Activated naive CD4-positive, alpha-beta T cell treated with anti-CD3 and anti-CD28 coated beads, Interleukin-2, amount 50 U/mL, for 72 hours (primary cell): ENCODE measurements at places on chromosomes 3 and 15. TPM values are rescaled to one million over a fixed set of nuclear protein-coding genes. Genes with fewer than 3 reads are reported as not detected.

DNA sequence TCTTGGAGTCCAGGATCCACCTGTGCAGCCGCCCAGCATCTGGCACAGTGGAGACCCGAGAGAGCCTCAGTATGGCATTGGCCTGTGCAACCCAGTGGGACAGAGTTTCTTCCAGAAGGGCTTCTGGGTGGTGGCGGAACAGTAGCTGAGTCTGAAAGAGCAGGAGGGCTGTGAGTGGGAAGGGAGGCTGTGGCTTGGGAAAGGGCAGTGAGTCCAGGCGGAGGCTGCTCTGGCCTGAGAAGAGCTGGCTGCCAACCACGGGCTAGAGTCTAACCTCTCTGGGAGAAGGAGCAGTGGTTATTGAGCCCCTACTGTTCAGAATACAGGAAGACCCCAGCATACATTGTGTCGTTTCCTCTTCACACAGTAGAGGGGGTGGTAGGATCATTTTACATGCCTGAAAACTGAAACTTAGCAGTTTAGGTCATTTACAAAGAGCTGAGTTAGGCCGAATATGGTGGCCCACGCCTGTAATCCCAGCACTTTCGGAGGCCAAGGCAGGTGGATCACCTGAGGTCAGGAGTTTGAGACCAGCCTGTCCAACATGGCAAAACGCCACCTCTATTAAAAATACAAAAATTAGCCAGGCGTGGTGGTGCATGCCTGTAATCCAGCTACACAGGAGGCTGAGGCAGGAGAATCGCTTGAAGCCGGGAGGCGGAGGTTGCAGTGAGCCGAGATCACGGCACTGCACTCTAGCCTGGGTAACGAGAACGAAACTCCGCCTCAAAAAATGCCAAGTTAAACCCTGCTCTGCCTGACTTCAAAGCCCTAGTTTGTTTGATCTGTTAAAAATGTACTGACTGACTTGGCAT is 3.2 kb downstream of the AEN start:
- DNase-seq: no peak

DNA sequence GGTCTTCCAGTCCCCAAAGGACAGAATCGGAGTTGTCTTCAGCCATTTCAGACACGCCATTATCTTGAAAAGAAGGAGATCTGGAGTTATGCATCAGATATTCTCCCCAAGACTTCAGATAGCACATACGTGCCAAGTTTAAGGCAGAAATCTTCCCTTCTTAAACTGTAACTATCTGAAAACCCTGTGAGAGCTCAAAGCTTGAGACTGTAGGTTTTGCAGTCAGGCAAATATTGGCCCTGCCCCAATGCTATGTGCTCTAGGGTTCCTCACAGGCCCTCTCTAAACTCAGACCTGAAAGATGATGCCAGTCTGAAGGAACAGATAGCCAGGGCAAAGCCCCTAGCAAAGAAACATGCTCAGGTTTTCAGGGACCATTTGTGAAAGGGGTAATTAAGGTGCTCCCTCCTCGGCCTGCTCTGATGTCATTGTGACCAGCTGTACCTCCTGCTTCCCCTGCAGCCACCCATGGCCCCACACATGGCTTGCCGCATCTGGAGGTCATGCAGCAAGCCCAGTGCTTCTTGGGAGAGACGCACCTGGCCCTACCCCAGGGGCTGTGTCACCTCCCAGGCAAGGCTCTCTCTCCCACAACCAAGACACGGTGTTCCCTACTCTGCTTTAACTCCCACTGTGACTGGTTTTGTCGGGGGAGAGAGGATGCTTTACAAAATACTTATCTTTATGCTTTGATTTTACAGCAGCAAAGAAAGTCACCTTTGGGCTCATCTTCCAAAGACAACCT is 53.4 kb upstream of the POMGNT2 start:
- no peak for DNase-seq

GP5 gene
- 0.58 TPM for total RNA-seq

NR1D2 gene
- total RNA-seq: 32.7 TPM

P2RY13 gene
- total RNA-seq: not detected
